Heart right ventricle (tissue), 16 donors: ENCODE measurements at places on chromosomes 7 and 10.

- H3K36me3 ChIP-seq: no peaks in the 10 kb centered on the region
- H3K4me3 ChIP-seq: peak overlapping the region; percentile 74
- H3K27ac ChIP-seq: peak overlapping the region; percentile 2
These were observed 5.3 kb downstream of the KMT2E start for GRCh38 chr7:105019269-105019668.

- H3K4me3 ChIP-seq: no peak overlapping the region
- H3K27ac ChIP-seq: no peak overlapping the region
- no peak for DNase-seq
- no peaks in the 10 kb centered on the region for H3K27me3 ChIP-seq
These were observed 101.5 kb upstream of the RAB11FIP2 start for GRCh38 chr10:118148247-118148646.

- DNase-seq: no peak
- H3K27ac ChIP-seq: no peak overlapping the region
- H3K4me1 ChIP-seq: no peaks in the 10 kb centered on the region
- H3K4me3 ChIP-seq: no peak overlapping the region
- no peaks in the 10 kb centered on the region for H3K27me3 ChIP-seq
These were observed 34.0 kb downstream of the ZDHHC6 start for GRCh38 chr10:112412696-112413095.

- H3K4me3 ChIP-seq: peak overlapping the region; percentile 82
- peaks cover 13% of the 10 kb centered on the region for H3K4me1 ChIP-seq
- H3K27me3 ChIP-seq: no peaks in the 10 kb centered on the region
- peak; percentile 48 for DNase-seq
These were observed 609 bp downstream of the SGPL1 start for GRCh38 chr10:70816220-70816894.
